Stimulated activated CD4-positive, alpha-beta T cell treated with anti-CD3 and anti-CD28 coated beads, Interleukin-12 subunit alpha, Interleukin-12 subunit beta, amount 100 ng/mL, for 48 hours (primary cell): ENCODE measurements at places on chromosomes 1 and 21.

DNA sequence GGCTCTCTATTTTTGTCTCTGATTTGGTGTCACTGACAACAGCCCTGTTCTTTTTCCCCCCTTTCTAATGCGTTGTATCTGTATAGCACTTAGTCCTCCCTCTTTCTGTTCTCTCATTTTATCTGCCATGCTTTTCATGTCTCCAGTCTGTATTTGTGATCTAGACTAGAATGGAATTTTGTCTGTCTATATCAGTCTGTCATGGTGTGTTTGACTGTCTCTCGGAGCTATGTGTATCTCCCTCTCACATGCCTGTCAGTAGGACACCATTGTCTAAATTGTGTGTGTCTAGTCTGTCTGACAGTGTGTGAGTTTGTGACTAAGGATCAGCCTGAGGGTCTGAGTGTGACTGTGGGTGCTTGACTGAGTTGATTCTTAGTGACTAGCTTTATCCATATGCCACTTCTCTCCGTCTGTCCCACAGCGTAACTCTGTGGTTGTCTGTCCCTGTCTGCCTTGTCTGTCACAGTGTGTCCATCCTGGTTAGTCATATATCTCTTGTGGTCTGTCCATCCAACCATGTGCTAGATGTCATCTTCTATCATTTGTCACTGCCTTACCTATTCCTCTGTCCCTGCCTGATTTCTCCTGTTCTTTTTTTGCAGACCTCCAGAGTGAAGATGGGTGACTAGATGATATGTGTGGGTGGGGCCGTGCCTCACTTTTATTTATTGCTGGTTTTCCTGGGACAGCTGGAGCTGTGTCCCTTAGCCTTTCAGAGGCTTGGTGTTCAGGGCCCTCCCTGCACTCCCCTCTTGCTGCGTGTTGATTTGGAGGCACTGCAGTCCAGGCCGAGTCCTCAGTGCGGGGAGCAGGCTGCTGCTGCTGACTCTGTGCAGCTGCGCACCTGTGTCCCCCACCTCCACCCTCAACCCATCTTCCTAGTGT lies 1.4 kb upstream of the B4GALT2 start:
- no peak for DNase-seq

GRCh38 chr1:1433804-1434130 lies 1.7 kb upstream of the VWA1 start:
- peak; percentile 60 for DNase-seq

- no peak for DNase-seq
These were observed 2.0 kb upstream of the CAMTA1 start for GRCh38 chr1:6783221-6783620.

DNA sequence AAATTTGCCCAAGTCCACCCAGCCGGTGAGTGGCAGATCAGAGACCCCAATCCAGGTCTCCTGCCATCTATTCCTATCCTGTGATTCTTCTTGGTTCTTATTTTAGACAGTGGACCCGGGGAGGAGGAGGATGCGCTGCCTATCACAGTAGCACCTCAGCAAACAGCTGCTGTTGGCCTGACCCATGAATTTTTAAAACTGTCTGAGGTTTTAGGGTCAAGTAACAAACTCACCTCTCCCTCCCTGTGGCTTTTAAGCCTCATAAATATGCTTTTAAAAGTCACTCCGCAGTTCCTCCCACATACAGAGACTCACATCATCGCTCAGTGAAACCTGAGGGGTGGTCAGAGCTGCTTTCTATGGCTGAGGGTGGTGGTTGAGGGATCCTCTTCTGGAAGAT lies 128.6 kb downstream of the NAV1 start:
- no peak for DNase-seq

GRCh38 chr1:7539769-7540175 lies 231.3 kb upstream of the VAMP3 start:
- peak; percentile 17 for DNase-seq

GRCh38 chr1:161165742-161166668 lies at the start of gene PPOX:
TSS of gene PPOX (plus strand) at chr1:161166426. CDS start at chr1:161166848, 422 bp downstream.
- DNase-seq: peak; percentile 89

GRCh38 chr1:164675342-164675904 lies 116.4 kb downstream of the PBX1 start:
- no peak for DNase-seq

DNA sequence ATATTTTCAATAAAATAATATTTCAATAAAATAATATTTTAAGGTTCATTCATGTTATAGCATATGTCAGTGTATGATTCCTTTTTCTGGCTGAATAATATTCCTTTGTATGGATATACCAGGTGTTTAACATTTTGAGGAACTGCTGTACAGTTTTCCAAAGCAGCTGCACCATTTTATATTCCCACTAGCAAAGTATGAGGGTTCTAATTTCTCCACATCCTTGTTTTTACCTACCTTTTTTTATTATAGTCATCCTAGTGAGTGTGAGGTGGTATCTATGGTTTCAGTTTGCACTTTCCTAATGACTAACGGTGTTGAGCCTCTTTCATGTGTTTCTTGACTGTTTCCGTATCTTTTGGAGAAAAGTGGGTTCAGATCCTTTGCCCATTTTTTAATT lies 5.2 kb downstream of the DEGS1 start:
- no peak for DNase-seq

DNA sequence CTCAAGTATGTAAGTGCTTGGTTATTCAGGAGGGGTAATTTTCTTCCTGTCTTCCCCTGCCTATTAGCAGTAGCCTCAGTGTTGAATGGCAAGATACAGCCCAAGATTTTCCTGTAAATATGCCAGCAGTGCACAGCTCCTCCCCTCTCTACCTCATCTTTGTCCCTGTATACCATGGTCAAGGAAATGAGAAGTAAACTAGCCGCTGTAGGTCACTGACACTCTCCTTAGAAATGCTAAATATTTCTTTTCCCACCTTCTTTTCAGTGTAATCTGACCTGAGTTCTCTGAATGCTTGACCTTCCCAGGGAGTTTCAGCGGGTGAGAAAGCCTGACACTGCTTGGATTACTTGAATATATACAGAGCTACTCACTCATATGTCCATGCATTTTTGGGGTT lies 84.1 kb upstream of the ZNF326 start:
- DNase-seq: no peak

DNA sequence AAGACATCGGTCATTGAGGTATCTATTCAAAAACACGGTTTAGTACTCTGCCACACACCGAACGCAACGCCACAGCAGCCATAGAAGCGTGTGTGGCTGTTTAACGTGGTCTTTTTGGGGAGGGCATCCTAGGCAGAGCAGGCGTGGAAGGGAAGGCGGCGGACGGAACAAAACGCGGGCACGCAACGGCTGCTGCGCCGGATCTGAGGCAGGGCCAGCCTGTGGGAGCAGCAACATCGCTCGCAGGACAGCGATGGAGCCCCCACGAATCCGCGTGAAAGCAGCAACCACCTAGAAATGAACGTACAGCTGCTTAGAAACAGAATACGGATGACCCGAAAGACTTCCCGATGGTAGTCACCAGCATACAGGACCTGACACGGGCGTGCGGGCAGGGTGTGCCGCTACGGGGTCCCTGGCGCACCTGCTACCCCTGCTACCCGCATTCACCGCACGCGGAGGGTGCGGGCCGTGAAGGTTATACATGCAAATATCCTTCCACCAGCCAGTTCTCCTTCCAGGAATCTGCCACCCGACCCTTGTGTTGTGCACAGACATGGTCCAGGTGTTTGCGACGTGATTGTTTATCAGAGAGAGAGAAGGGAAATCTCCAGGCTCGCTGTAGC lies 114.4 kb upstream of the COL6A1 start:
- DNase-seq: no peak

DNA sequence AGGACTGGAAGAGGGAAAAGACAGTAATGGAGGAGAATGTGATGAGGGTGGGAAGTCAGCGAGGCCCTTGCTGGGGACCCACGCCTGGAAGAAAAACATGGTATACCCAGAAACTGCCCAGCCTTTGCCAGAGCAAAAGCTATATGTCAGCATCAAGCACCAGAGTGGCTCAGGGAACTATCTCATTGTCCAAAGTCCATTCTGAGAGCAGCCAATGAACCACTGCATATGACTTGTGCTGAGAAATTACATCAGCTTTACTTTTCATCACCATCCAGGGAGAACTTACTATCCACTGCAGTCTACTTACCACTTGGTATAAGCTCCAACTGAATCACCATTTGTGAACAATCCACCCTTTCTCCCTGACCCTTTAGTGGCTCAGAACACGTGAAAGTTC lies 148.1 kb downstream of the TTLL7 start:
- DNase-seq: no peak

DNA sequence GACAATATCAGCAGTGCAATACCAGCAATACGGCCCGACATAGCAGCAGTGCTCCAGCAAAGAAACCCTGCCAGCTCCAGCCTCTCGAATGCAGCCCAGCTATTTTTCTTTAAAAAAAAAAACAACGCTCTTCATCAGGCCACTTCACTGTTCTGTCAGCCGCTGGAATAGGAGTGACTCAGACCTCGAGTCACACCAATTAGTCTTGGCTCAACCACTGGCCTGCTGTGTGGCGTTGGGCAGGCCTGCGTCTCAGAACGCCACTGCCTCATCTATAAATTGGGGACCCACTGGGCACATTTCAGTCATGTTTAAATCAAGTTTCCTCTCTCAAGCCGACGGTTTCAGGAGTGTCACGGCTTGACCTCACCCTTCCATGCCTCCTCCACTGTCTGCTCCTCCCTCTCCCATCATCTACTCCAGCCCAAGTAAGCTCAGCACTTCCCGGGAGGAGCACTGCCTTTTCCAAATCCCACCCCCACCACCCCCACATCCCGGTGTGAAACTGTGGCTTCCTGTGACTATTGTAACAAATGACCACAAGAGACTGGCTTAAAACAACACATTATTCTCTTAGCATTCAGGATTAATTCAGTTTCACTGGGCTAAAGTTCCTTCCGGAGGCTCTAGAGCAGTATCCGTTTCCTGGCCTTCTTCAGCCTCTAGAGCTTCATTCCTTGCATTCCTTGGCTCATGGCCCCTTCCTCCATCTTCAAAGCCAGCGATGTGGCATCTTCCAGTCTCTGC lies 71.9 kb upstream of the EFHD2 start:
- DNase-seq: no peak

DNA sequence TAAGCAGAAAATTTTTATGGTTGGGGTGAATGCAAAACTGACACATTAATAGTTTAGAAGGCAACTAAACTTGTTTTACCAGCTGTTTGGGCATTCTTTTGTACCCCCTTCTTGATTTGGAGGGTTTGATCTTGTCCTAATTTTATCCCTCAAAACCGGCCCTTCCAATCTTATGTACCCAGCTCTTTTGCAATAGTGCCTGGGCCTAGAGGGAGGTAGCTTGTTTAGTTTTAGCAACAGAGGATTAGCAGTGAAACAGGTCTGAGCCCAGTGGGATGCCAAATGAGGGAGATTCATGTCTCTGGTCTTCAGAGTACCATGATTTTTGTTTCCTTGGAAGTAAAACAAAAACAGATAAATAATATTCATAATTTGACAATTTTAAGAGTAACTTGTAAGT lies 45.1 kb downstream of the CRP start:
- no peak for DNase-seq

DNA sequence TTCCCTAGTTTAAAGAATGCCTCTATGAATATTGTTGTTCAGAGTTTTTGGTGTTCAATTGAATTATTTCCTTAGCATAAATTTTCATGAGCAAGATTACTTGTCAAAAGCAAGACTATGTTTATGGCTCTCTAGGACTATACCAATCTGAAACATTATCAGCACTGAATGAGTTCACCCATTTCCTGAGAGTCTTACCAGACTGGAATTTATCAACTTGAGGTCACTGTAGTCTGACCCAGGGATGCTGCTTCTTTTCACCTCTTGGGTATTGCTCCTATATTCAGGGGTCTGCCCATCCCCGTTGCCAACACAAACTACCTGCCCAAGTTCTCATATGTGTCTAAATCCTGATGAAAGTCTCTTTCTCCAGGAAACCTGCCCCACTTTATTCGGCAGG lies 42.6 kb downstream of the OPTC start:
- DNase-seq: no peak

GRCh38 chr21:36768496-36768895 lies 69.6 kb downstream of the SIM2 start:
- no peak for DNase-seq

- DNase-seq: no peak
These were observed 193.8 kb downstream of the HS2ST1 start for GRCh38 chr1:87108228-87108627.

GRCh38 chr1:230857077-230857476 lies 11.2 kb downstream of the C1orf198 start:
- DNase-seq: no peak
